Kidney (tissue), 22 donors: ENCODE measurements at places on chromosomes 6 and 20. TPM values are rescaled to one million over a fixed set of nuclear protein-coding genes. Genes with fewer than 3 reads are reported as not detected.
A peak's percentile ranks its signal among the peaks of the same experiment; 100 is the strongest.

DNA sequence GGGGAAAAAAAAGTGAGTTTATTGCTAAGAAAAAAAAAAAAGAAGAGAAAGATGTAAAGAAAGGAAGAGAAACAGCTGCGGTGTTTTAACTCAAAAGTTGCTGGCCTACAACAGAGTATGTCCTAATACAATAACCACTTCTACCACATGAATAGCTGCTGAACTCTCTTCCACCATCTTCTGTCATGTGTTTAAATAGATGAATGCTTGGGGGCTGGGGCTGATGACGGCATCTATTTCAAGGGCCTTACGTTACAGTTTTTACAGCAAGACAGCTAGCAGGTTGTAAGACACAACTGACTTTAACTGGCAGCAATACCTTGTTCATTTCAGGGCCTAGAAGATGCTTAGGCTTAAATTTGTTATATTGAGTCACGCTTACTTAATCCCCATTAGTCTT is 50.4 kb downstream of the MAP3K7 start:
- peaks cover 6% of the 10 kb centered on the region for H3K36me3 ChIP-seq
- H3K27ac ChIP-seq, result no peak overlapping the region
- no peak overlapping the region for H3K4me3 ChIP-seq
- H3K4me1 ChIP-seq, result no peaks in the 10 kb centered on the region

- H3K27ac ChIP-seq, result peak within 1 kb of the TSS; percentile 43
- peak; percentile 83 for DNase-seq
- H3K4me3 ChIP-seq, result peak within 1 kb of the TSS; percentile 41
- no peaks in the 10 kb centered on the region for H3K36me3 ChIP-seq
- no peaks in the 10 kb centered on the region for H3K4me1 ChIP-seq
- H3K27me3 ChIP-seq, result no peaks in the 10 kb centered on the region
Observed at GRCh38 chr20:3732327-3733118, at the start of gene HSPA12B. TSS of gene HSPA12B (plus strand) at chr20:3732685. CDS start at chr20:3738675, 5,990 bp downstream.

DNA sequence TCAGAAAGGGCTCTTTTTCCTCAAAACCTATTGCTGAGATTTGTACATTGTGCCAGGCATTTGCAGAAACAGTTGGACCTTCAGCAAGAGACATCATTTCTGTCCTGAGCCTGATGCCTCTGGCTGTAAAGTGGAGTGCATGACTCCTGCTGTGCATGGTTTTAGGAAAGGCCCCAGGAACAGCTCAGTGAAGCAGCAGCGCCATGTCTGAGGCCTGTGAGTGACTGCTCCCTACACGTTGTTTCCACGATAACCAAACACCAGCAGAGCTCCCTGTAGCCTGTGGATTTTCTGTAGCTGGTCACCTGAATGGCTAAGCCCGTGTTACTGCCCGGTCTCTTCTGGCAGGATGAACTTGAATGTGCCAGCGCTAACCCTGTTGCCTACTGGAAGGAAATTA is 232.5 kb downstream of the TFAP2C start:
- no peaks in the 10 kb centered on the region for H3K36me3 ChIP-seq
- H3K4me3 ChIP-seq, result no peak overlapping the region
- H3K4me1 ChIP-seq, result no peaks in the 10 kb centered on the region
- no peak for DNase-seq

- no peak overlapping the region for H3K4me3 ChIP-seq
- H3K27ac ChIP-seq, result peak overlapping the region; percentile 84
- peaks cover 14% of the 10 kb centered on the region for H3K4me1 ChIP-seq
- no peaks in the 10 kb centered on the region for H3K27me3 ChIP-seq
- no peaks in the 10 kb centered on the region for H3K36me3 ChIP-seq
Observed at GRCh38 chr20:1320902-1321653, 7.9 kb downstream of the SDCBP2 start.

- H3K27ac ChIP-seq, result no peak overlapping the region
- no peaks in the 10 kb centered on the region for H3K36me3 ChIP-seq
- H3K27me3 ChIP-seq, result no peaks in the 10 kb centered on the region
- DNase-seq, result no peak
- H3K4me3 ChIP-seq, result no peak overlapping the region
Observed at GRCh38 chr6:54916858-54917257, 70.3 kb downstream of the FAM83B start.

DNA sequence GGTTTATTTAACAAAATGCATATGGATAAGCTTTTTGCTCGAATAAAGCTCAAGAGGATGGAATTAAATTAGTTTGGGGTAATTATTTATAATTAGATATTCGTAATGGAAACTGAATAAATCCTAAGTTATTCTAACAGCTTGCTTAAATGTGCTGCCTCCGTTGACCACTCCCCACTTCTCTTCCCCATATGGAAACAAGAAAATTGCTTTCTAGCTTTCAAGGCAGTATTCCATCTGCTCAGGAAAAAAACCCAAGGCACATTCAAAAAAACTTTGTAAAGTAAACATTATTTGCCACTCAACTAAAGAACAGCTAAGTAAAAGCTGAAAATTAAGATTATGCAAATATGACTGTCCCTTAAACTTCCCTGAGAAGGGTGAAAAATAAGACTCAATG is 369.2 kb downstream of the HAO1 start:
- no peaks in the 10 kb centered on the region for H3K27me3 ChIP-seq
- no peak overlapping the region for H3K27ac ChIP-seq
- H3K4me3 ChIP-seq, result no peak overlapping the region
- H3K4me1 ChIP-seq, result no peaks in the 10 kb centered on the region

LY6G6F gene
- not detected for total RNA-seq
